ENCODE measurements at places on chromosomes 3 and 15.
A peak's percentile ranks its signal among the peaks of the same experiment; 100 is the strongest.

GRCh38 chr15:63462088-63462487 lies 42.3 kb upstream of the USP3 start:
- no peak for DNase-seq

- DNase-seq, result peak; percentile 75
Measured at GRCh38 chr3:49092938-49093852, 676 bp downstream of the QRICH1 start.

- DNase-seq, result no peak
Measured at GRCh38 chr3:25155652-25156471, 272.2 kb upstream of the RARB start.

DNA sequence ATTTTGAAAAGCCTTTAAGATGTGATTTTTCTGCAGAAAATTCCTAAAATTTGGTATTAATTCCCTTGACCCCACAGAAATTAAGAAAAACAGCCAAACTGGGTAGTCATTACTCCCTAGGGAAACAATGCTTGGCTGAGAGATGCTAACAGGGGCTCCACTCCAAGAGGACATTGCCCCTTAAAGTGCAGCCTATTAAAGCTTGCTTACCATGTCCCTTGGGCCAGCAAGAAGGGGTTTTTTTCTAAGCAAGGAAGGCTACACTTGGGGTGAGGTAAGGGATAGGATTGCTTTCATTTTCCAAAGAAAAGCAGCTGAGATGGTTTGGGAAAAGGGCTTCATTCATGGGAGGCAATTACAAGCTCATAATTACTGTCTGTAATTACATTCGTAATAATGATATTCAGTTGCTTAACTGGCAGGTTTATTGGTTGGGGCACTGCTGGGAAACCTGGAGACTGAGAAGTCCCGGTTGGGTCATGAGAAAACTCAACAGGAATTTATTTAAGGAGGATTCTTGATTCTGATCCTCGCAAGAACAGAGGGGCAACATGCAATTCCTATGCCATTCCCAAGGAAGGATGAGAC lies 247.5 kb downstream of the NR1D2 start:
- DNase-seq, result no peak

DNA sequence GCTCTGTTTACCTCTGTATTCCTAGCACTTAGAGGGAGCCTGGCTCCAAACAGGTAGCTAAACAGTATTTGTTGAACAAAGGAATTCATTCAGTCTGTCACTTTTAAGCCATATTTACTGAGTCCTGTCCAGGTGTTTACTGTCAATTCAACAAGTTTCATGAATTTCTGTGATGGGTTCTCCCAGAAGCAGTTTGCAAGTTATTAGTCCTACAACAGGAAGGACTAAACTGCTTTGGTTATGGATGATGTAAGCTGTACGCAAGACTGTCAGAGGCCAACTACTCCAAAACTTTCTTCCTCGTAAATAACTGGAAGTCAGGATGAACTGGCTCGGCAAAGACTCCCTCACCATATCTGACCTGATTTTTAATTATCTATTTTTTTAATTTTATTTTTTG lies 25.1 kb downstream of the STIMATE start:
- no peak for DNase-seq

DNA sequence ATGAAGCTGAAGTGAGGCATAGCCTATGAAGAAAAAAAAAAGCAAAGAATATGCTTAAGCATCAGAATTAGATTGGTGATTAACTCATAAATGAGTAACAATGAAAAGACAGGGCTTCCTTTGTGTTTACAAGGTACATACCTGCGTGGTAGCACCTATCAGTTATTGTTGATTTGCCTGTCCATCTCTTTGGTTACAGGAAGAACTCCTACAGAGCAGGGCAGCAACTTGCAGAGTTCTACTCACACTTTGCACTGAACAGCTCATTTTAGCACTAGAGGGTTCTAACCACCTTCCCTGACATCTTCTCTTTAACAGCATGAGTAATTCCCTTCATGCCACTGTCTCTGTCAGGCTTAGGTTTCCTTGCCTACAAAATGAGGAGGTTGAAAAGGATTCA lies 166.0 kb downstream of the DPH6 start:
- DNase-seq, result no peak

GRCh38 chr15:96307856-96308394 lies 22.6 kb upstream of the NR2F2 start:
- no peak for DNase-seq

DNA sequence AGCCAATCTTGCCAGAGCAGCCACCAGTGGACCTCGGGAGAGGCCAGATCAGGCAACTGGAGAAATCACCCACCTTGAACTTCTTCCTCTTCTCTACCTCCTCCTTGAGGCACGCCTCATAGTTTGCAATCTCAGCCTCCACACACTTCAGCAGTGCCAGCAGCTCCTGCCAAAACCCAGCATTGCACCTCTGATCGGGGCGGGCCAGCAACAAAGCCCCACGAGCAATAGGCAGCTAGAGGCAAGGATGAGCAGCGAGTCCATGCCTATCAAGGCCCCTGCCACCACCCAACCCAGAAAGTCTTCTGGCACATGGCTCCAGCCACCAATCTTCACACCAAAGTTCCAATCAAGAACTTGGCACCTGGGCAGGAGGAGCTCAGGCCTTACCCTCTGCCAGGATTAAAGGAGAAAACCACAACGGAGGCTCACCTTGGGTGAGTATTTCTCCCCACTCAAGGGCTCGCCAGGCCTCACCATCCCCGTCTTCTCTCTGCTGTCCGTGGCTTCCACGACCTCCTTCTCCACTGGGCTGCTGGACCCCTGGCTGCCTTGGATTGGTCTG lies 42.1 kb downstream of the SEMA3G start:
- DNase-seq, result no peak

- DNase-seq, result no peak
Measured at GRCh38 chr3:78255403-78255802, 1215.5 kb downstream of the ROBO2 start.

- DNase-seq, result no peak
Measured at GRCh38 chr3:18098960-18099587, 326.1 kb downstream of the SATB1 start.

GRCh38 chr3:126870608-126871210 lies 112.2 kb upstream of the PLXNA1 start:
- DNase-seq, result peak; percentile 21

- DNase-seq, result no peak
Measured at GRCh38 chr3:127829537-127829936, 7.2 kb upstream of the MGLL start.

Data from hippocampal formation (tissue), 2 donors.